ENCODE measurements at places on chromosomes 1 and 21.

DNA sequence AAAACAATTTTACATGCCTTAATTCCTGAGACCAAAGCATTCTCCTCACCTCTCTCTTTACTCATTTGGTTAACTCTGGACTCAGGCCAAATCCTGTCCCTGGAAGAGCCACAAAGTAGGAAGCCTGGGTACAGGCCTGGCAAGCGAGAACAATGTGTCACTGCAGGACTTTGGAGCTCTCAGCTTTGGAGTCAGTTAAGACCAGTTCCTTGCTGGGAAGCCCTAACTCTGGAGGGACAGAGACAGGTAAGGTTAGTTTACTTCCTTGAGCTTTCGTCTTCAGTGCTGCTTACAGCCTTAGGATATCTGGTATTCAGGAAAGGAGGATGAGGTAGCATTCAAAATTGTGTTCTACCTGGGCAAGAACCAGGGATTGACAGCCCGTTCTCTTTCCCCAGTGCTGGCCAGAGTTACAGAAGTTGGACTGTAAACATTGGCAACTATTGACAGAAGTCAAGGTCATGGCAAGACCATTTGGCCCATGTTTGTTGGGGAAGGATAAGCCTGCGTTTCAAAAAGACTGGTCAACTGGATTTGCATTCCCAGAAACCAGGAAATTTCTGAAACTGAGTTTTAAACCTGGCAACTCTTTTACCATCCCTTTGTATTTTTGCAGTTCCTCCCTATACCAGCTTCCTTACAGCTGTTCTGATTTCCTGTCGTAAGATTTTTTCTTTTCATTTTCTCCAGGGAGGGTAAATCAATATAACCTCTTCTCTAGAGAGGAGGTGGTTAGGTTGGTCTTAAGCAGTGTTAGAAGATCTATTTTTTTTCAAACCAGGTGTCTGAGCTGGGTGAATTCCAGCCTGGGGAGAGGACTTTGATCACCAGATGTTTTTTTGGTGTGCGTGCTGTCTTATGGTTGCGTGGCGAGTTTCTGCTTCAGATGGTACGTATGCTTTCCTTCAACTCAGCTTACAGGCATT lies at the start of gene C4BPB:
C4BPB (plus strand) TSS at position 160 of the 926 bp plus-strand sequence; CDS start at position 832, 672 bp downstream.
- DNase-seq = peak; percentile 4

- no peak for DNase-seq
Measured at GRCh38 chr1:157542676-157543075, 9.6 kb downstream of the FCRL5 start.

DNA sequence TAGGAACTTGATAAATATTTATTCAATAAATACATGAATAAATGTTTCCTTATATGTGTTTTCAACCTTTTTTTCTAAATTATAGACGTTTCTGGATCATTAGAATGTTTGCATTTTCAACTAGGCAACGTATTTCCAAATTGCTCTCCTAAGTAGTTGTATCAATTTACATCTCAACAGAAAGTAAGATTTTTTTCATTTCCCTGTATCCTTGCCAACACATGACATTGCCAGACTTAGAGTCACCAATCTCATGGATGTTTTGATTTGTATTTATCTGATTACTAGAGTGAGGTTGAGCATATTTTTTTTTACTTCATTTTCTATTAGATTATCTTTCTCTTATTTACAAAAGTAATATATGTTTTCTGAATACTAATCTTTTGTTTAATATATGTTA lies 22.2 kb upstream of the SMG7 start:
- DNase-seq = no peak

GRCh38 chr1:24805534-24806301 lies 60.5 kb downstream of the CLIC4 start:
- DNase-seq = no peak

DNA sequence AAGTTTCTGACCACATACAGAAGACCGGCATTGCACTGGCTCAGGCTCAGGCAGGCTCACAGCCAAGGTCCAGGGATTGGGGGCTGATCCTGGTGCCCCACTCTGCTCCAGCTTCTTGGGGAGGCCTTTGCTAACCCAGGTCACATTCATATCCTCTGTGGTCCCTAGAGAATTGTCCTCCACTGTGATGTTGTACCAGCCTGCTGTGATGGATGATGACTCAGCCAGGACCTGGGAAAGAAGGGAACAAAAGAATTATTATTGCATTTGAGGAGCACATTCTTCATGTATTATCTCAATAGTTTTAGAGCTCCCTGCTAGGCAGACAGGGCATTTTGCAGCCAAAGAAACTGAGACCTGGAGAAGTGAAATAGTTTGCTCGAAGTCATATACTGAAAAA lies 114.3 kb upstream of the ETV3 start:
- no peak for DNase-seq

GRCh38 chr1:220363196-220363837 lies 91.1 kb upstream of the RAB3GAP2 start:
- no peak for DNase-seq

DNA sequence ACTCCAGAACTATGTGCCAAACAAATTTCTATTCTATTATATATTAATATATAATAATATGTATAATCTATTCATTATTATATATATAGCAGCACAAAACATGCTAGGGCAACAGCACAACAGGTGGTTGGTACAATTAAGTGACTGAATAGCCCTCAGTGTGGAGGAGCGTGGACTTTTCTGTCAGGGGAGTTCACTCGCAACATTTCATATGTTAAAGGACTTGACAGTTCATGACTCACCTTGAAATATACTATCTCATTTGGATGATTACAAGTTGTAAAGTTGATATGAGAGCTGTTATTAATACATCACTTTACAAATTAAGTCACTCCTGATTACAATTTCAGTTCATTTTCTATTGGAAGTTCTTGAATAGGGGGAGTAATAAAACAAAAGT lies 178.4 kb downstream of the LHX8 start:
- no peak for DNase-seq

DNA sequence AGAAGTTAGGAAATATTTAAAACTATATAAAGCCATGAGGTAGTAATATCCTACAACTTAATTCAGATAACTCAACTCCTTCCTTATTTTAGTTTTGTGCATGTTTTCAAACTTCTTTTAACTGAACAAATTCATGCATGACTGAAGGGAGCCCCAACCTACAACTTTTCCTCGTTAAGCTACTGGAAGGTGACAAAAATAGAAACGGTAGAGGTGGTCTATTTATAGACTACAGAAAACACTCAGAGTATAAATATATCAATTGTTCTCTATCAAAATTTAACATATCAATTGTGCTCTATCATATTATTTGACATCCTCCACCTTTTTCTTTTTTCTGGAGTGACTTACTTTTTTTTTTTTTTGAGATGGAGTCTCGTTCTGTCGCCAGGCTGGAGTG lies 16.8 kb downstream of the SYNJ1 start:
- no peak for DNase-seq

DNA sequence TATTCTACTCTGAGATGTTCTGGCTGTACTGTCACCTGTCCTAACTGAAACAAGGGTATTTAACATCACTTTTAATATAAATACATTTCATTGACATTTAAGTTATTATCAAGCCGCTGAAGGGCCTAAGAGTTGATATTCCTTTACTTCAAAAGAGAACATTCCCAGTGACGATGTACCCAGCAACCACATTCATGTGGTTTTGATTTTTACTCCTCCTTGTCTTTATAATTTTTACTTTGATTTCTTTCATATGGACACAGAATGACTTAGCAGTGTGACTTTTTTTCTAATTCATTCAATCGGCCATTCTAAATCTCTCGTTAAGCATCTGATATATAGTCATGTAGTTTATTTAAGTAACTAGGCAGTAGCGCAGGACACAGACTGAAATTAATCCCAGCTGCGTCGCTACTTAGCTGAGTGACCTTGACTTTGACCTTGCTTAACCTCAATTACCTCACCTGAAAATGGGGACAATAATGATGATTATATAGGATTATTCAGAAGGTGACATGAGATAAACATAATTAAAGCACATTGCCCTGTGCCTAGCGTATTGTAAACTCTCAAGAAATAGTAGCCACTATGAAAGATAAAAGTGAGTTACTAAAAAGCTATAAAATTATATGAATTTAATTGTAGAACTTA lies 476.6 kb downstream of the SETD4 start:
- no peak for DNase-seq

- peak; percentile 51 for DNase-seq
Measured at GRCh38 chr1:160085686-160086455, 4.5 kb downstream of the KCNJ9 start.
